Prostate gland (tissue), 2 donors: ENCODE measurements at places on chromosomes 1 and 21. TPM values are rescaled to one million over a fixed set of nuclear protein-coding genes. Genes with fewer than 3 reads are reported as not detected.

- H3K27me3 ChIP-seq, result no peaks in the 10 kb centered on the region
Measured at GRCh38 chr1:206503591-206504362, 3.6 kb upstream of the RASSF5 start.

- no peak overlapping the region for H3K27ac ChIP-seq
- no peaks in the 10 kb centered on the region for H3K27me3 ChIP-seq
- no peak overlapping the region for H3K4me3 ChIP-seq
- H3K36me3 ChIP-seq, result no peaks in the 10 kb centered on the region
- DNase-seq, result no peak
Measured at GRCh38 chr1:2215909-2216766, 12.0 kb upstream of the SKI start.

GRCh38 chr1:2445162-2445822 is 30.8 kb upstream of the PLCH2 start:
- H3K27ac ChIP-seq, result no peak overlapping the region
- H3K27me3 ChIP-seq, result no peaks in the 10 kb centered on the region
- no peaks in the 10 kb centered on the region for H3K36me3 ChIP-seq
- H3K4me1 ChIP-seq, result no peaks in the 10 kb centered on the region
- no peak overlapping the region for H3K4me3 ChIP-seq

Gene CR2
- 0.51 TPM for total RNA-seq

Gene CD5L
- total RNA-seq, result not detected

Gene TACSTD2
- 219 TPM for total RNA-seq

Gene OPRD1
- total RNA-seq, result 0.34 TPM

- no peak overlapping the region for H3K4me3 ChIP-seq
- no peaks in the 10 kb centered on the region for H3K36me3 ChIP-seq
- no peaks in the 10 kb centered on the region for H3K27me3 ChIP-seq
- no peak for DNase-seq
- no peak overlapping the region for H3K27ac ChIP-seq
Measured at GRCh38 chr1:104467590-104467989, 717.9 kb downstream of the AMY1C start.

DNA sequence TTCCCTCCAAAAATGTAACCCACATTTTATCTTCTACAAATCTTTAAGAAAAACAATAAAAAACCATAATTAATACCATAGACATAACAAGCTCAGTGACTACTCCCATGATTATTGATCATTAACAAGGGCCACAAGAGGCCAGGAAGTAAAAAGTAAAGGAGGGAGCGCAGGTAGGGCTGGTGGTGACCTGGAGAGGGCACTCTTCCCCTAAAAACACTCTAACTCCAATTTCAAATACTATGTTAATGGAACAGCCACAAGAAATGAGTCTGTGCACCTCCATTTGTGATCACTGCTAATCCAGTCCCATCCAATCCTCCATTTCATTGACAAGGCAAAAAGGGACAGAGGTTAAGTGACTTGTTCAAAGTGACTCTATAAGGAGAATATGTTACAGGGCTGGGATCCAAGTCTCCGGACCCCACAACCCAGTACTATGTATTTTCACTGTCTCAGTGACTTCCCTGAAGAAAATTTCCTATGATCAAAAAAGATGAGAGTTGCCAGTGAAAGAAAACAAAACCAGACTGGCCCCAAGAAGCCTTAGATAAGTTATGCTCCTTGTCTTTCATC is 41.2 kb upstream of the CFAP298 start:
- no peaks in the 10 kb centered on the region for H3K4me1 ChIP-seq
- H3K27me3 ChIP-seq, result no peaks in the 10 kb centered on the region
- H3K4me3 ChIP-seq, result no peak overlapping the region
- DNase-seq, result no peak
- no peak overlapping the region for H3K27ac ChIP-seq

DNA sequence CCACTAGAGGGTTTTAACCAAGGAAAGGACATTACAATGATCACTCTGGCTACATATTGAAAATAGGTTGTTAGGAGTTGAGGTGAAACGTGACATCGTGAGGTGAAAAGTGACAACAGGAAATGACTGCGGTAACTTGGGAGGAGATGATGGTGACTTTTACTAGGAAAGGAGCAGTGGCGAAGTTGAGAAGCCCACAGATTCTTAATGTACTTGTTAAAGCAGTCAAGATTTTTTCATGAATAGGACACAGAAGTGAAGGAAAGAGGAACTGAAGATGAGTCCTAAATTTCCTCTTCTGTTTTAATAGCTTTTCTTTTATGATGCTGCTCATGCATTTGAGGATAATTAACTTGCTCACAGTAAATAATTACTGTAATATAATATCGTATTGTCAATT is 59.5 kb downstream of the OMA1 start:
- no peaks in the 10 kb centered on the region for H3K4me1 ChIP-seq
- no peak for DNase-seq
- H3K27me3 ChIP-seq, result no peaks in the 10 kb centered on the region
- no peak overlapping the region for H3K27ac ChIP-seq
- peaks cover 3% of the 10 kb centered on the region for H3K36me3 ChIP-seq

- H3K36me3 ChIP-seq, result no peaks in the 10 kb centered on the region
- no peak overlapping the region for H3K4me3 ChIP-seq
- H3K27me3 ChIP-seq, result no peaks in the 10 kb centered on the region
- no peak overlapping the region for H3K27ac ChIP-seq
- no peak for DNase-seq
- no peaks in the 10 kb centered on the region for H3K4me1 ChIP-seq
Measured at GRCh38 chr1:26582053-26582835, 52.7 kb downstream of the RPS6KA1 start.

Gene CNKSR1
- total RNA-seq, result 24.8 TPM

DNA sequence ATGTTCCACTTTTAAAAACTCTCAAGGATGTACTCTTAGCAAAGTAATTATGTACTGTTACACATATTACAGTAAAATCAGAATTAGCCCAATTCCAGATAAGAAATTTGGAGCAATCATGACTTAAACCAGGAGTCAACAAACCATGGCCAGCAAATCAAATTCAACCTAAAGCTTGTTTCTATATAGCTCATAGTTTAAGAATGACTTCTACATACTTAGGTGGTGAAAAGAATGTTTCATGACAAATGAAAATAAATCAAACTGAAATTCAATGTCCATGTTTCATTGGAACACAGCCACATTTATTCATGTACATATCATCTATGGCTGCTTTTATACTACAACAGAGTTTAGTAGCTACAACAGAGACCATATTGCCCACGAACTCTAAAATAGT is 35.1 kb downstream of the FRRS1 start:
- H3K4me1 ChIP-seq, result no peaks in the 10 kb centered on the region
- H3K4me3 ChIP-seq, result no peak overlapping the region
- H3K27me3 ChIP-seq, result no peaks in the 10 kb centered on the region
- H3K36me3 ChIP-seq, result no peaks in the 10 kb centered on the region

- H3K27me3 ChIP-seq, result no peaks in the 10 kb centered on the region
- peak overlapping the region; percentile 97 for H3K27ac ChIP-seq
- H3K4me3 ChIP-seq, result no peak overlapping the region
- no peak for DNase-seq
Measured at GRCh38 chr1:37481289-37482003, 7.1 kb downstream of the ZC3H12A start.

DNA sequence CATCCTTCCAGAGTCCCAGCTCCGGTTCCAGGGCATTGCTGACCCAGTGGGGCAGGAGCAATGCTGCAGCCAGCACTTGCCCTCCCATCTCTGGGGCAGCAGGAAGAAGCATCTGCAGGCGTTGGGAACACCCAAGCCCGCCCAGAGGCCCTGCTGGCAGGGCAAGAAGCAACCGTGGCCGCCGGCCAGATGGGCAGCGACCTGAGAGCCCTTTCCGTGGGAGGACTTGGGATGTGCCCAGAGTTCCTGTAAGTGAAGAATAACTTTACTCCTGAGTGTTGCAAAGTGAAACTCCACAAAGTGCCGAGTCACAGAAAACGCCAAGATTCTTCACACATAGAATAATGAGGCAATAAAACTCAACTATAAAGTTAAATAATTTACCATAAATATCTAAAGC is 46.0 kb downstream of the GRIK3 start:
- H3K27me3 ChIP-seq, result peaks cover 14% of the 10 kb centered on the region
- no peak overlapping the region for H3K4me3 ChIP-seq
- DNase-seq, result no peak
- no peaks in the 10 kb centered on the region for H3K36me3 ChIP-seq
- no peak overlapping the region for H3K27ac ChIP-seq

GRCh38 chr1:43975249-43975961 is 645 bp downstream of the ATP6V0B start:
- H3K4me1 ChIP-seq, result peaks cover 33% of the 10 kb centered on the region
- peak overlapping the region; percentile 97 for H3K27ac ChIP-seq
- DNase-seq, result peak; percentile 81
- H3K4me3 ChIP-seq, result peak overlapping the region; percentile 100
- H3K27me3 ChIP-seq, result no peaks in the 10 kb centered on the region
- peaks cover 9% of the 10 kb centered on the region for H3K36me3 ChIP-seq

GRCh38 chr1:166122873-166123466 is 43.8 kb downstream of the FAM78B start:
- no peaks in the 10 kb centered on the region for H3K27me3 ChIP-seq
- DNase-seq, result no peak
- H3K27ac ChIP-seq, result no peak overlapping the region

DNA sequence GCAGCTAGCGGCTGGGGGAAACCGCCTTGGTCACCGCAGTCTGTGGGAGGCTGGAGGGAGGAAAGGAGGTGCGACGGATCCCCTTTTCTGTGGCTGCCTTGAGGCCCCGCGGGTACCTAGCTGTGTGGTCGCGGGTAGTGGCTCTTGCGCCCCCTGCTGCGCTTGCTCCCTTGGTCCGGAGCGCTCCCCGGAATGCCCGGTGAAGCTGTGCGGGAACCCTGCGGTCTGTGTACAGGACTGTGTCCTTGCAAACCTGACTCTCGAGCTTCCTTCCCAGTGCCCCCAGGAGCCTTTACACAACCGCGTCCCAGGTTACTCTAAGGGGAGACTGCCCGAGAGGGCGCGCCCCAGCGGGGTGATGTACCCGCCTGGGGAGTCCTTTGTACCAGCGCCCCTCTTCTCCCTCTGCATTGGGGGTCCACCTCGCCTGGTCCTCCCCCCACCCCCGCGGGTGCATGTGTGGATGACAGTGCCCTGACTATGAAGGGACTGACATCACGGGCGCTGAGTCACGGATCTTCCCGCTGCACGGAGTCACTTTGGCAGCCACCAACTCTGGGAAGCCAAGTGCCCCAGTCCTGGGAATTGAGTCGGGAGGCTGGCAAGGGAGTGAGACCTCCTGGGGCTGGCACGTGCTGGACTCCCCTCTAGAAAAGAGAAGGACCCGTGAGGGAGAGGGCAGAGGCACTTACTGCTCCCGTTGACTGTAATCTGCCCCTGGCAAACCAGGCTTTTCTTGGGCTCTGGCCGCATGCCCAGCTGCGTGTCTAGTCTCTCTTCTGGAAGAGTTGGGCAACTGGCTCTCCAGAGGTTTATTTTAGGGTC is 816 bp downstream of the IL6R start:
- peak overlapping the region; percentile 98 for H3K27ac ChIP-seq
- H3K27me3 ChIP-seq, result no peaks in the 10 kb centered on the region
- peak; percentile 77 for DNase-seq
- H3K4me3 ChIP-seq, result peak overlapping the region; percentile 66
- no peaks in the 10 kb centered on the region for H3K36me3 ChIP-seq

DNA sequence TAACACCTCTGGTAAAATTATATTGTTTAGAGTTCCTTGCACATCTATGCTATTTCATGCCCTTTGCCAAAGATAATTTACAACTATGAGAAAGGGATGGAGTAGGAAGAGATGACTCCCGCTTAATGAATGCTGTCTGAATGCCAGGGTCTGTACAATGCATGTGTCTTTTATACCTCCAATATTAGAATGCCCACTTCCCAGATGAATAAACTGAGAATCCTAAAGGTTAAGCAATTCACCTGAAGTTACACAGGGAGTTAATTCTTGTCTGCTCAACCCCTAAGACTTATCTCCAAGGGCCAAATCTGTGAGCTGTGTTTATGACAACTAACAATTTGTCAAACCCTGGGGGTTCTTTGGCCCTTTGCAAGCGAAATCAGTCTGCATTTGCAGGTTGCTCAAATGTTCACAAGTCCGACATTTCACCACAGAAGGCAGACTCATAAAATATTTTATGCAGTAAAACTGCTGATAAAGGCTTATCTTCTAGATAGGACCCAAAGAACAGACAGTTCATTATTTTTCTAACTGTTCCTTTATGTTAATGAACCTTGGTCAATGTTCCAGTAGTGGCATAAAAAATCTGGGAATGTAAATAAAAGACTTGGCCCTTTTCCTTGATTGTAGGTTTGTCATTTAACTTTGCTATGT is 50.2 kb upstream of the ATP1A1 start:
- DNase-seq, result no peak
- no peaks in the 10 kb centered on the region for H3K36me3 ChIP-seq
- no peaks in the 10 kb centered on the region for H3K27me3 ChIP-seq
- peaks cover 4% of the 10 kb centered on the region for H3K4me1 ChIP-seq
- no peak overlapping the region for H3K27ac ChIP-seq
- no peak overlapping the region for H3K4me3 ChIP-seq

DNA sequence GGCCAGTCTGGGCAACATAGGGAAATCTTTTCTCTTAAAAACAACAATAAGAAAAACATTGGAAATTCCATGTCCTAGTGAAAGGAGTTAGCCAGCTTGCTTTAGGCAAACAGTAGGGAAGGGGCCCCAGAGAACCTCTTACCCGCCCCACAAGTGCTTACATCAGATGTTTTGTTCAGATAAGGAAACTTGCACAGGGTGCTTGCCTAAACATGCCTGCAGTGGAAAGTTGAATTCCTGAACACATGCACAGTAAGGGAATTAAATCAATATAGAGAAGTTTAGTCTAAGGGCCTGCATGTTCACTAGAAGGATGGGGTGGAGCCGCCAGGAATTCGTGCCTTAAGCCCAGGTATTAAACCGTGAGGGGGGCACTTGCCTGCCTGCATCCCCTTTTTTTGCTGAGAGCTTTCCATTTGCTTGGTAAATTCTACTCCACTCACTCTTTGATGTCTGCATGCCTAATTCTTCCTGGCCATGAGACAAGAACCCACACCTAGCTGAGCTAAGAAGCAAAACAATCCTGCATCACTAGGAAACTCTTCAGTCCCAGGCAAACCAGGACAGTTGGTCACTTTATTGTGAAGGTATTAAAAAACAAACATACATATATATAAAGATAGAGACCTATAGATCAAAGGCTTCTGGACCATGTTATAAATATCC is 499.0 kb downstream of the SIPA1L2 start:
- no peaks in the 10 kb centered on the region for H3K36me3 ChIP-seq
- H3K4me1 ChIP-seq, result no peaks in the 10 kb centered on the region
- no peak overlapping the region for H3K4me3 ChIP-seq
- H3K27me3 ChIP-seq, result no peaks in the 10 kb centered on the region
- H3K27ac ChIP-seq, result no peak overlapping the region
- DNase-seq, result no peak

Gene C1orf167
- total RNA-seq, result 10.0 TPM
